ENCODE measurements at places on chromosomes 7 and 10.

DNA sequence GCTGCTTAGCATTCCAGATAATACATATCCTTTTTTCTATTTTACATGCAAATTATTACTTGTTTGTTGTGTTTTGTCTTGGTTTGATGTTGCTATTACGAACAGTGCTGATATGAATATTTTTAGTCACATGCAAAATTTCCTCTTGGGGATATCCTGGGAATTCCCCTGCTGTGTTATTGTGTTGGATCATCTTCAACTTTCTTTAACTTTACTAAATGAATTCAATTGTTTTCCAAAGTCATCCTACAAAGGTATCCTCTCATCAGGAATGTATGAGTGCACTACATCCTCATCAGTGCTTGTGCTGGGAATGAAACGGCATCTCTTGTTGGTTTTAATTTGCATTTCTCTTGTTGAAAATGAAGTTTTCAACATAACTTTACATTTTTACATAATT lies 87.1 kb downstream of the AASS start:
- no peak for DNase-seq

DNA sequence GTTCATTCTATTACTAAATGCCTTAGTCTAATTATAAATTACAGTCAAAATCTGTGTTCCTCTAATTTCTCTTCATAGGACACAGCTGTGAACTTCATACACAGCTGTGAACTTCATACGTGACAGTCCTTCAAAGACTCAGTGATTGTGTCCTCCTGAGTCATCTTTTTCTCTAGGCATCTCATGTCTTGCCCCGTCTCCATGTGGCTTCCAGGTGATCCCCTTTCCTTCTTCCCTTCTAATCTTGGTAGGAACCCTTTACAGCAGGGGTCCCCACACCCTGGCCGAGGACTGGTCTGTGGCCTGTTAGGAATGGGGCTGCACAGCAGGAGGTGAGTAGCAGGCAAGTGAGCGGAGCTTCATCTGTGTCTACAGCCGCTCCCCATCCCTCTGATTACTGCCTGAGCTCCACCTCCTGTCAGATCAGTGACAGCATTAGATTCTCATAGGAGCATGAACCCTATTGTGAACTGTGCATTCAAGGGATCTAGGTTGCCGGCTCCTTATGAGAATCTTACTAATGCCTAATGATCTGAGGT lies 14.0 kb upstream of the EIF5AL1 start:
- no peak for DNase-seq

DNA sequence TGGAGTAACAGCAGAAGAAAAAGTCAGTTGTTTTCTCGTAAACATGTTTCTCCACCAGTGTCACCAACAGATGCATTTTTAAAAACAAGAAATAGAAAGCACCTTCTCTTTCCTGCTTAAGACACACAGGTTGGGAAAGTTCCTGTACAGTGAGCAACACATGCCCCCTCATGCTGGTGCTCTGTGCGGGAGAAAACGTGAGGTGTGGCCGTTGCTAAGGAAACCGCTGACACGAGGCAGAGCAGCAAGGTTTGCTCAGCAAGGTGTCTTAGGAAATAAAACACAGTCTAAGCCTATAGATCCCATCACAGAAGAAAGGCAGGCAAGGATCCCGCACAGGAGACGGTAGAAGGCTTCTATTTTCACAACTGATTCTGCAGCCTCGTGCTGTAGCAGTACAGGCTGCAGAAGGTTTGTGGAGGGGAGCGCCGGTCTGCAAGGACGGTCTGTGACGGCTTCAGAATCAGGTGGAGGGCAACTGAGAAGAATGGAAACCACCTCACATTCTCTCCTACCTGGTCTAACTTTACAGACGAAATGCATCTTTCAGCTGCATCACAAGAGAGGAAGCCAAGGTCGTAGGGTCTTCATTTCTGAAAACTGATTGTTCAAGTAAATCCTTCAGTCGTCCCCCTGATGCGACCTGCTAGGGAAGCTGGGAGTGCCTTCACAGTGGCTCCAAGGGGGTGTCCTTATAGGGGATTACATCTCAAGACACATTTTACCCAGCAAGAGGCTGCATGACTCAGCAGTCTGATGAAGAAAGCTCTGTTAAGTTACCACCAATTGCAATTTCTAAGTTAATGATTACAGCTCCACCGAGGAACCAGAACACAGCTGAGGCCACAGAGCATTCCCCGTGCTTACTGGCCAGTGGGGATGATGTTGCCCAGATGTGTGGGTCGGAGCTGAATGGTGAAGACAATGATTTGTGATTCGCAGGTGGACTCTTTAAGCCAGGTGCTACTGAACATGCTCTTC lies 150.7 kb upstream of the KLF14 start:
- DNase-seq, result no peak

- DNase-seq, result no peak
These were observed 525 bp upstream of the CHUK start for GRCh38 chr10:100229819-100230422.
